ENCODE measurements at places on chromosomes 1 and 21. TPM values are rescaled to one million over a fixed set of nuclear protein-coding genes. Genes with fewer than 3 reads are reported as not detected.

GRCh38 chr21:42939582-42940413, 14.4 kb upstream of the ERVH48-1 start:
- H3K27ac ChIP-seq = no peak overlapping the region
- no peaks in the 10 kb centered on the region for H3K27me3 ChIP-seq
- H3K4me3 ChIP-seq = no peak overlapping the region

DNA sequence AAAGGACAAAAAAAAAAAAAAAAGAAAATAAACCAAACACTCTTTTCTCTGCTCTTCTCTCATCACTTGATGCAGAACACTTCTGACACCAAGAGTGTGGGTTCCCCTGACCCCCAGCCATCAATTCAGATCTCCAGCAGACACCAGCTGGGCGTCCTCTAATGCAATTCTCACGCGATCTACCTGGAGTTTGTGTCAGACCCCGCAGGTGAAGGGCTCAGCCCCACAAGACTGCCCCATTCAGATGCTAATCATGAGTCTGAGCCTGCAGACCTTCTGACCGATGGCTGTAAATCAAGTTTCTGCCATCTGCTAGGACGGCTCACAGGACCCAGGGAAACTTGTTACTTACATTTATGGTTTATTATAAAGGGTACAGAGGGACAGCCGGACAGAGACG, 133.6 kb upstream of the C1orf174 start:
- no peaks in the 10 kb centered on the region for H3K27me3 ChIP-seq
- H3K4me3 ChIP-seq = no peak overlapping the region
- no peaks in the 10 kb centered on the region for H3K4me1 ChIP-seq

- no peaks in the 10 kb centered on the region for H3K27me3 ChIP-seq
- no peak overlapping the region for H3K4me3 ChIP-seq
- H3K4me1 ChIP-seq = no peaks in the 10 kb centered on the region
- DNase-seq = no peak
- H3K36me3 ChIP-seq = peaks cover 59% of the 10 kb centered on the region
- H3K27ac ChIP-seq = no peak overlapping the region
Measured at GRCh38 chr1:43673261-43673660, 23.3 kb downstream of the KDM4A start.

DNA sequence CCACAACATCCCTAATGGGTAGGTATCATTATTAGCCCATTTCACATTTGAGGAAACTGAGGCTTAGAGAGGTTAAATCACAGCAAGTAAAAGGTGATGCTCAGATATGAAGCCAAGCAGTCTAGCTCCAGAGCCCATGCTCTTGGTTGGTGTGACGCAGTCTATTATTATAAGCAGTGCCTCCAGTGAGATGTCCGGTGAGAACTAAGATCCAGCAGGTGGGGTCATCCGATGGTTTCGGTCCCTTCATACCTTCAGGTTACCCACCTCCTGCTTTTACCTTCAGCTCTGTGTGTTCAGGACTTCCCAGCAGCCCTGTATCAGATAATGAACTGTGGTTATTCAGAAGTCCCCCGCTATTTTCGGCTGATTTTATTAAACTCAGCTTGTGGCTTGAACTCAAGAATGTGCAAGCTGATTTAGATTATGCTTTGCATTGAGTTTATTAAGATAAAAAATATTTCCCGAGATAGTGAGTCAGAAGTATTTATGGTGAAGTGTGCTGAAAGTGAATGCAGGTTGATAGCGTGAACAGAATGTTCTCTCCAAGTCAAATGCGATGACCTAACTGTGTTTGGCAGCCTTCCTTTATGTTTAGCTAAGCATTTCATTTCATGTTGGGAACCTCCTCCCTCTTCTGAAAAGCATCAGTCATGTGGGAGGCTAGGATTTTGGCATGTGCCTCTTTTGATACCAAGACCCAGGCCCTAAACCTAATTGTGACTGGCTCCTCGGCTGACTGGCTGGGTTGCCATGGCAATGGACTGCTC, 160.9 kb upstream of the UBE2U start:
- H3K27ac ChIP-seq = peak overlapping the region; percentile 25
- no peaks in the 10 kb centered on the region for H3K36me3 ChIP-seq
- H3K4me1 ChIP-seq = peaks cover 38% of the 10 kb centered on the region
- H3K27me3 ChIP-seq = no peaks in the 10 kb centered on the region

DNA sequence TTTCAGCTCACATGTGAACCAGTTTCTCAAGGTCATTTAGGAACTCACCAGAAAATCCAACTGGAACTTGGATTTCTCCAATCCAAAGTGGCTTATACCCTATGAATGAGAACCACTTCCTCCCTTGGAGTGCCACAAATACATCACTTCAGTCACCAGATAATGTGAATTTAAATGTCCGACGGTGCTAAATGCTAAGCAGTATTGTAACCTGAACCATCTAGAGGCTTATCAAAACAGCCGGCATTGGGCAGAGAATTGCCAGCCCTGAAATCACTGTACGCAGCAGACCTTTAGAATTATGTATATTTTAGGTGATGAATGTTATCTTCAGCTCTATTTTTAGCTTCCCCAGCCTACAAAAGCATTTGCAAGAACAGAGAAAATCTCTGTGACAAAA, 76.8 kb upstream of the COX20 start:
- DNase-seq = no peak
- no peaks in the 10 kb centered on the region for H3K36me3 ChIP-seq
- no peak overlapping the region for H3K4me3 ChIP-seq
- H3K27me3 ChIP-seq = no peaks in the 10 kb centered on the region
- peak overlapping the region; percentile 79 for H3K27ac ChIP-seq

GRCh38 chr1:42961312-42962091, 2.8 kb upstream of the SLC2A1 start:
- no peak for DNase-seq
- peaks cover 50% of the 10 kb centered on the region for H3K4me1 ChIP-seq
- H3K27ac ChIP-seq = peak overlapping the region; percentile 98
- no peaks in the 10 kb centered on the region for H3K27me3 ChIP-seq
- no peaks in the 10 kb centered on the region for H3K36me3 ChIP-seq

- H3K27me3 ChIP-seq = no peaks in the 10 kb centered on the region
- no peak overlapping the region for H3K27ac ChIP-seq
- H3K4me1 ChIP-seq = peaks cover 8% of the 10 kb centered on the region
- no peaks in the 10 kb centered on the region for H3K36me3 ChIP-seq
- DNase-seq = no peak
- H3K4me3 ChIP-seq = no peak overlapping the region
Measured at GRCh38 chr1:3902111-3902511, 2.0 kb upstream of the C1orf174 start.

DNA sequence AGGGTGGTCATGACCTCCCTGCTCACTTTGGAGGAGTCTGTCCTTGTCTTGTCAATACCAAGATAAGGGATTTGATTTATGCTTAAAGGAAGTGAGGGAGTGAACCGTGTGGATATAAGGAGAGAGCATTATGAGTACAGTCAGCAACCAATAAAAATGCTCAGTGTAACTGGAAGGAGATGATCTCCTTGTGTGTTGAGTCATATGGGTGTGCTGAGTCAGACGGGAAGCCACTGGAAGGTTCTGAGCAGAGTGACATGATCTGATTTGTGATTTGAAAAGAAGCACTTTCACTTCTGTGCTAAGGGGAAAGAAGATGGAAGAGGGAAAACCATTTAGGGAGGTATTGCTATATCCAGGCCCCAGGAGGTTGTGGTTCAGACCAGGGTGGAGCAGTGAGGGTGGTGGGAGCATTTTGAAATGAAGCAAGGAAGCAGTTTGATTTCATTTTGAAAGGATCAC, 2.5 kb upstream of the BCL10 start:
- no peak overlapping the region for H3K4me3 ChIP-seq
- DNase-seq = no peak
- peaks cover 5% of the 10 kb centered on the region for H3K4me1 ChIP-seq
- H3K36me3 ChIP-seq = no peaks in the 10 kb centered on the region
- H3K27ac ChIP-seq = peak overlapping the region; percentile 26
- no peaks in the 10 kb centered on the region for H3K27me3 ChIP-seq

DNA sequence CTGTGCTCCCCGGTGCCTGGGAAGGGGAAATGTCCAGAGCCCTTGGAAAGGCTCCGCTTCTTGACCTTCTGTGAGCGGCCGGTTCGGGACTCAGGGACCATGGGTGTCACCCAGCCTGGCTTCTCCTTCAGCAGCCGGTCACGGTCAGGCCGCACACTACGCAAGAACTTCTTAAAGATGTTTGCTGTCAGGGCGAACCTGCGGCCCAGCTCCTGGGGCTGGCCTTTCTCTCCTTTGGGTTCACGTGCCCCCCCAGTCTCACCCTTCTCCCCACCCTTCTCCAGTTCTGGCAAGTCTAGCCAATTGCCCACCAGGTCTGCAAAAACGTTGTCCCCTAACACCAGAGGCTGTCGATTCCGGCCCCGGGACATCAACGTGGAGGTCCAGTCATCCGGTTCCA, 12.1 kb downstream of the INKA2 start:
- peak overlapping the region; percentile 39 for H3K27ac ChIP-seq
- H3K27me3 ChIP-seq = no peaks in the 10 kb centered on the region
- peaks cover 4% of the 10 kb centered on the region for H3K36me3 ChIP-seq
- no peak overlapping the region for H3K4me3 ChIP-seq
- H3K4me1 ChIP-seq = peaks cover 30% of the 10 kb centered on the region
- no peak for DNase-seq

DNA sequence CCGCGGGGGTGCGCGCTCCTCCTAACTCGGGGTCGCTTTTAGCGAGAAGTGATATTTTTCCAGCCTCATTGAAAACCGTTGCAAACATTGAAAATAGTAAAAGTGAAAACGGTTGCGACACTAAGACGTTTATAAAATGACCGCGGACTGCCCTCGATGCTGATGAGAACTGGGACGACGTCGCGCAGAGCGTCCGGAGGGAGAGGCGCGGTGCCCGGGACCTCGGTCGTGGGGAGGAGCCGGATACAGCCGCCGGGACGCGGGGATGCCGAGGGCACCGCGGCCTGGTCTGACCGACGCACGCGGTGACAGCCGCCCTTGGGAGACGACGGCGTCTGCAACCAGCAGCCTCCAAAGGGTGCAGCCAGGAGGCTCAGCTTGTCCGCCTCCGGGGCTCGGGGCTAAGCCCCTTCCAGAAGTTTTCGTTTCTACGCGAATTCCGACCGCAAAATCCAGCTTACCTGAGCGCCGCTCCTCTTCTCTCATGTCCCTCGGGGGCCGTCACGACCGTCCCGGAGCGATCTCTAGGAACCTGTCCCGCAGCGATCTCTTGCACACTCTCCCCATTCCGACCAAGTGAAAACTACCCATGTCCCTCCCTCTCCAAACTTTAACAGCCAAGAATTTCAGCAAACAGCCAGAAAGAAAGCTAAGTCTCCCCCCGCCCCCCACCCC, 144.4 kb upstream of the ETS2 start:
- no peaks in the 10 kb centered on the region for H3K36me3 ChIP-seq
- no peak overlapping the region for H3K27ac ChIP-seq
- H3K4me1 ChIP-seq = no peaks in the 10 kb centered on the region
- peak overlapping the region; percentile 27 for H3K4me3 ChIP-seq
- peak; percentile 42 for DNase-seq

GRCh38 chr1:109760581-109761226, 3.0 kb downstream of the EPS8L3 start:
- H3K27ac ChIP-seq = no peak overlapping the region
- no peaks in the 10 kb centered on the region for H3K36me3 ChIP-seq
- H3K27me3 ChIP-seq = no peaks in the 10 kb centered on the region
- H3K4me1 ChIP-seq = peaks cover 5% of the 10 kb centered on the region

DNA sequence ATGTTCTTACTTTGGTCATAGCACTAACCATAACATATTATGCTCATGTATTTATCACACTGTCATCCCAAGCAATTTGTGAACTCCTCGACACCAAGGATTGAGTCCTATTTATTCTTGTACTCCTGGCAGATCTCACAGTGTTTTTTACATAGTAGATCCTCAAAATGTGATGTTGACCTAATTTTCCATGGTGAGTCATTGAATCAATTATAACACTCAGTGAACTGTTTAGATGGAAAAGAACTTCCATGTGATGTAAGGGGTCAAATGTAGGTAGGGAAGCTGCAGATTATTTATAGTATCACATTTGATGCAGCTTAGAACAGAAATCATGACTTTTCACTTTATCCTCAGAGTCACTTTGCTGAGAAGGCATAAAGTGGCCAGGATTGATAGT, 281.9 kb upstream of the ADAMTS5 start:
- no peaks in the 10 kb centered on the region for H3K4me1 ChIP-seq
- H3K4me3 ChIP-seq = no peak overlapping the region
- no peaks in the 10 kb centered on the region for H3K27me3 ChIP-seq
- no peaks in the 10 kb centered on the region for H3K36me3 ChIP-seq
- no peak for DNase-seq

- no peak overlapping the region for H3K27ac ChIP-seq
- H3K27me3 ChIP-seq = no peaks in the 10 kb centered on the region
- peaks cover 22% of the 10 kb centered on the region for H3K4me1 ChIP-seq
- no peak overlapping the region for H3K4me3 ChIP-seq
- DNase-seq = no peak
Measured at GRCh38 chr21:37558676-37559211, 192.2 kb downstream of the DYRK1A start.

DNA sequence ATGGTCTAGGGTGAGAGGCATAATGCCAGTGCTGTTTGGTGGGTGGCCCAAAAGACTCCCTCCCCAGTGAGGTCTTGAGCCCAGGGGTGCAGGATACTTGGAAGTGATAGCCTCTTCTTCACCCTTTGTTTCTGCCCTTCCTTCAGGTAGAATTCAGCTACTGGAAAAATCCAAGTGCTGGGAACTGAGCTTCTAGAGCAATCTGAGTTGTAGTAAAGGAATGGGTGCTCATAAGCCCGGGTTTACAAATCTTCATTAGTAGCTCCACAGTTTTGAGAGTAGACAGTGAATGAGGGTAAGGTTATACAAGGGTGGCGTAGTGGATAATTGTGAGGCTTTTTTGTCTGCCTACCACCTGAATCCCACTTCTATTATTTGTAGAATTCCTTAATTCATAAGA, 29.2 kb upstream of the CD84 start:
- no peaks in the 10 kb centered on the region for H3K27me3 ChIP-seq
- no peak overlapping the region for H3K4me3 ChIP-seq
- H3K27ac ChIP-seq = no peak overlapping the region
- H3K4me1 ChIP-seq = no peaks in the 10 kb centered on the region
- no peaks in the 10 kb centered on the region for H3K36me3 ChIP-seq

- no peak overlapping the region for H3K4me3 ChIP-seq
- DNase-seq = no peak
- no peak overlapping the region for H3K27ac ChIP-seq
- peaks cover 3% of the 10 kb centered on the region for H3K4me1 ChIP-seq
- H3K36me3 ChIP-seq = no peaks in the 10 kb centered on the region
- no peaks in the 10 kb centered on the region for H3K27me3 ChIP-seq
Measured at GRCh38 chr1:185774394-185774793, 40.2 kb downstream of the HMCN1 start.

The DIO1 gene
- not detected for total RNA-seq

The TACSTD2 gene
- not detected for total RNA-seq

The AMY1A gene
- total RNA-seq = not detected

The PPP1R15B gene
- total RNA-seq = 24.9 TPM

The LCE1B gene
- total RNA-seq = not detected

The PLPPR4 gene
- total RNA-seq = 3.2 TPM
